RCC 7860 (cell line): ENCODE measurements at places on chromosomes 1 and 21.

- peak; percentile 81 for DNase-seq
Measured at GRCh38 chr1:165857046-165857801, 29.8 kb downstream of the UCK2 start.

GRCh38 chr1:200038325-200038980 lies 10.9 kb downstream of the NR5A2 start:
- no peak for DNase-seq

GRCh38 chr1:2948751-2949680 lies 72.3 kb upstream of the ACTRT2 start:
- DNase-seq: no peak

- no peak for DNase-seq
Measured at GRCh38 chr1:16215882-16216753, 3.7 kb upstream of the ARHGEF19 start.

DNA sequence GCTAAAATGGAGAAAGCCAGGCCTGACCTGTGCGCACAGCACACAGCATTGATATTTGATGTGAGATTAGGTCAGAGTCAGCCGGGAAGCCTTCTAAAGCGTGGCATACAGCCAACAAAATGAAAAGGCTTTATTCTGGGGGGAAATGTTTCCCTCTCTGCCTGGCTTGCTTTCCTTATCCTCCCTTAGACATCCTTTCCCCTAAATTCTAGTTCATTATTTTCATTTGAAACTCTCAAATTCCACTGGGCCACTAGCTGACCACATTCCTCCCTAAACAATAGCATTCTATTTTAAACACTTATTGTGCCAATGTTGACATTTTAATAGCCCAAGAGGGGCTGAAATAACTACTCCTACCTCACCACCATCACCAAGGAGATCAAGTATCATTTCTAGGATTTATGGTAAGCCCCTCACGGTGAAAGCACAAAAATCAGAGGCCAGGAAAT lies 49.4 kb downstream of the LEPR start:
- DNase-seq: no peak

DNA sequence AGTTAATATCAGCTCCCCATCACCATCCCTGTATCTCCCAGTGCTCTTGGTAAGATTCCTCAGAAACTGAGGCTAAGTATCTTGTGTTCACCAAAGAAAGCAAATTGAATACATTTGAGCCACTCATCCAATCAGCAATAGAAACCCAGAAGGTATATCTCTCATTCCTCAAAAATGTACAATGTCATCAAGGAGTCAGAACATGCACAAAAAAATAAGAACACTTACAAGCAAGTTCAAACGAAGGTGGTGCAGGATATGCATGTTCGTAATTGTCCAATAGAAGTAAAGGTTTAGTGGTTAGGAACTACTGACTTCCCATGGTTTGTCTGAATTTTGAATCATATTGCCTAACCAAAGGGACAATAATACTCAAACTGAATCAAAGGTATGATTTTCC lies 24.3 kb downstream of the RXRG start:
- no peak for DNase-seq

DNA sequence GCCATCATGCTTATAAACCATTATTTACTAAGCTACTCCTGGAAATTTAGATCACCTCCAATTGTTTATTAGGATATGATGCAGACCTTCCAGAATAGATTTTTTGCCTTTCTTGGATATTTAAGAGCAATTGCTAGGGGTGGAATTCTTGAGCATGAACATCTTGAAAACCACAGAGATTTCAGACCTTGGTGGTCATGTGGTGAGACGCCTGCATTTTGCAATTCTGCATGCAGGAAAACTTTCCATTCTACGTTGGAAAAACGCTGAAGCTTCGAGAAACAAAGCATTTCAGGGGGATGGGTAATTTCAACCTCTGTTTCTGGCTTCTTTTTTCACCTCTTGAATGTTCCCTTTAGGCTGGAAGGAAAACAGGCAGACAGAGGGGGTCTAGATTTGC lies 596.3 kb downstream of the KIF26B start:
- no peak for DNase-seq

DNA sequence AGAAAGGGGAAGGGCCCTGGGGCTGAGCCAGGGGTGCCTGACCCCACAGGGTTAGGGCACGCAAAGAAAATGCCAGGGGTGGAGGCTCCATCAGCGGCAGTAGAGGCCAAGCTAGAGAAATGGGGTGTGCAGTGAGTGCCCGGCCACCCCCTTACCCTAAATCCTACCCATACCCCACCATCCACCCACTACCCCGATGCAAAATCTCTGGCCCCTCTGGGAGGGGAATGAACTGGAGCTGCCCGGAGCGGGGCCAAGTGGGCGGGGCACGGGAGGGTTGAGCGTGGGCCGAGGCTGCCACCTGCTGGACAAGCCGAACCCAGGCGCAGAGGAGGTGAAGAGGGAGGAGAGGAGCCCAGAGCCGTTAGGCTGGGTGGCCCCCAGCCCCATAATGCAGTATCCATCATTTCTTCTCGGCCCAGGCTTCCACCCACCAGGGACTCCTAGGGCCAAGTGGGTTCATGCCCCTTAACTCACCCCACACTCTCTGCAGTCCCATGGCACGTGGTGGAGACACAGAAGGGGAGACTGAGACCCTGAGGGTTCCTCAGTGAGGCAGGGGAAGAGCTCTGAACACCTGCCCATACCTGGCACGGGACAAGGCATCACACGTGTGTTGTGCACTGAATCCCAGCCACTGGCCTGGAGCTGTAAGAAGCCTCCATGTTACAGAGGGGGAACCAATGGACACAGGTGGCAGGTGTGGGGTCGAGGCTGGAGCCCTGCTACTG lies 1.4 kb upstream of the C1QC start:
- DNase-seq: no peak

GRCh38 chr1:22404486-22404885 lies 47.2 kb upstream of the ZBTB40 start:
- DNase-seq: no peak

DNA sequence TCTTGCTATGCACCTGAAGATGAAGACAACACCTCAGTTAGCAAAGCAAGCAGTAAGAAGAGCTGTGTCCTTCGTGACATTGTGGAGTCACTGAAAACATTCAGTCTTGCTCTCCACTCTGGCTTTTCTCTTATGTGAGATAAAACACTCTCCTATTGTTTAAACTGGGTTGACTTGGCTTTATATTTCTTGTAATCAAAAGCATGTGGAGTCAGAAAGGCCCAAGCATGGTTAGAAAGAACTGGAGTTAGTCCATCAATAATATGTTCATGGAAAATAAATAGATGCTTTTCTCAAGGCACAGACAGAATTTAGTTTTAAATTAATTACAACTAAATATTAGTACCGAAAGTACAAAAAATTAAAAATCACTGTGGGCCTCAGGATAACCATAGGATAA lies 61.7 kb downstream of the UBE2U start:
- DNase-seq: no peak

- DNase-seq: peak; percentile 92
Measured at GRCh38 chr1:241998412-241998921, 431 bp downstream of the MAP1LC3C start.

DNA sequence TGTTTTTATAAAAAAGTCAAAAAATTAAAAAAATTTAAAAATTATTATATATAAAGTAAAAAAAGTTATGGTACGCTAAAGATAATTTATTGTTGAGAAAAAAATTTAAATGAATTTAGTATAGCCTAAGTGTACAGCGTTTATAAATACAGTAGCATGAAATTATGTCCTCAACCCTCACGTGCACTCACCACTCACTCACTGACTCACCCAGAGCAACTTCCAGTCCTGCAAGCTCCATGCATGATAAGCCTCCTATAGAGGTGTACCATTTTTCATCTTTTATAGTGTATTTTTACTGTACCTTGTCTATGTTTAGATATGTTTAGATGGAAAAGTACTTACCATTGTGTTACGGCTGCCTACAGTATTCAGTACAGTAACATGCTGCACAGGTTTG lies 5.1 kb downstream of the DISC1 start:
- DNase-seq: no peak

DNA sequence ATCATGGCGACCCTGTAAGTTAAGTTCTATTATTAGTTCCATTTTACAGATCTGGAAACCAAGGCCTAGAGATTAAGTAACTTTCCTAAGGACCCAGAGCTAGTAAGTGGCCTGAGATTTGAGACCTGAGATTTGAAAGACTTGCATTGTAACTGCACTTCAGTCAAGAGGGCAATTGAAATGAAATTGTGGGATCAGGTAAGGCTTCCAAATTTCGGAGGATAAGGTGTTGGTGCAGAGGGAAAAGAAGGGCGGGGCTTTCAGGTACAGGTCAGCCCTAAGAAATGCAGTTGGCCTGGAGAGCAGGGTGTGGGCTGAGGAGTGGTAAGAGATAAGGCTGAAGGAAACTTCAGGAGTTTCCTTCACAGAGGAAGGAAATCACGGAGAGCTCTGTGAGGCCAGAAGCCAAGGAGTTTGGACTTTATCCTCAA lies 51.1 kb downstream of the SLC16A1 start:
- no peak for DNase-seq
